Activated CD4-positive, CD25-positive, alpha-beta regulatory T cell treated with anti-CD3 and anti-CD28 coated beads, Interleukin-2, amount 50 U/mL, for 72 hours (primary cell): ENCODE measurements at places on chromosomes 6 and 20.

DNA sequence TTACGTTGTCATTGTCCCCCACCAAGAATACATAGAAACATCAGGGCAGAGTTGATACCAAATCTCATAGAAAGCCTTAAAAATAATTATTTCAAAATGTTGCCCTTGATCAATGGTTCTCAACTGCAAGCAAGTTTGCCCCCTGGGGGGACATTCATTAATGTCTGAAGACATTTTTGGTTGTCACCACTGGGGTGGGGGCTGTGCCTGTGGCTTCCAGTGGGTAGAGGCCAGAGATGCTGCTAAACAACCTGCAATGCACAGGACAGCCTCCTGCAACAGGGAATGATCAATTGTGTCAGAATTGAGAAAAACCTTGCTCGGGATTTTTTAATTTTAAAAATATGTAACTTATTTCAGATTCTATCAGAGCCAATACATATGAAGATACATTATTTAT, 130.6 kb upstream of the DOK5 start:
- DNase-seq: no peak

- no peak for DNase-seq
Measured at GRCh38 chr20:49167811-49168507, 20.2 kb downstream of the STAU1 start.

- no peak for DNase-seq
Measured at GRCh38 chr6:43226192-43226851, 3.0 kb downstream of the DNPH1 start.

- no peak for DNase-seq
Measured at GRCh38 chr20:23132930-23133559, 46.9 kb upstream of the CD93 start.

DNA sequence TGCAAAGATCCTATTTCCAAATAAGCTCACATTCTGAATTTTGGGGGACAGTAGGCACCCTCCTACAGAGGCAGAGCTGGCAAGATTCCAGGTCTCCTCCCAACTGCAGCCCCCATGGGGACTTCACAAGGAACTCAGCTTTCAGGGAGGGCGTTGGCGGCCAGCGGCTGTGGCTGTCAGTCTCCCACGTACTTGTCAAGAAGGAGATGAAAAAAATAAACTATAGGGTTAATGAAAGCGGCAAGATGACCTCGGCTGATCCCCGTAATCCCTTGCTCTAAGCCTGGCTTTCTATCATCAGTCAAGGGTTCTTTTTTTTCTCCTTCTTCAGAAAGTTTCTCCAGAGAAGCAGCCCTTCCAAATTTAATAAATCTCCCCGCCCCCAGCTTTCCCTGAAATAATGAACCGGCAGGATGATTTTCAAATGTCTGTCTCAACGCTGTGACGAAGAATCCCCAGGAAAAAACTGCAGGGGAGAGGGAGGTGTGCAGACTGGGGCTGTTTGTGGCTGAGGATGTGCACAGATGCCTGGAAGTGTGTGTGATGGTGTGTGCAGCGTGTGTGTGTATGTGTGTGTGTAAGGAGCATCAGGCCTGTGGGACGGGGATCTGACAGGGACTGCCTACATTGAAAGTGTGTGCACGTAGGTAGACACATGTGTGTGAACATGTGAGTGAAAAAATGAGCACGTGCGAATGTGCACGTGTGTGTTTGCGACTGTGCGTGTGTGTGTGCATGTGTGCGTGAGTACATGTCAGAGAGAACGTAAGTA, 78.7 kb downstream of the SLC2A10 start:
- DNase-seq: no peak

GRCh38 chr6:16146527-16146955, 17.7 kb downstream of the MYLIP start:
- no peak for DNase-seq
